ENCODE measurements at places on chromosomes 11 and 22. TPM values are rescaled to one million over a fixed set of nuclear protein-coding genes. Genes with fewer than 3 reads are reported as not detected.

DNA sequence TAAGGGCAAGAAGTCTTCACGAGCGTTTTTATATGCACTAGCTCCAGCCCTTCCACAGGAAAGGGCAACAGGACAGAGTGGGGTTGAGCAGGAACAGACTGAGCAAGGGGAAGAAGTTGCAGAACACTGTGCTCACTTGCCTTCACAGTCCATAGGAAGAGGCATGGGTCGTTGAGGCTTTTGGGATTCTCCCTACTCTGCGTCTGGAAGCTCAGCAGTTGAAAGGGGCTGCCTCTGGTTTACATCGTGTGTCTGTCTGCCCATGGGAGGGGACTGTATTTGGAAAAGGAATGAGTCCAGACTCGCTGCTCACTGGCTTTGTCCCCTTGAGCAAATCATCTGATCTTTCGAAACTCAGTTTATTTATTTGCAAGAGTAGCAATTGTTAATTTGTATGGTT is 1.1 kb upstream of the PDGFD start:
- no peak for DNase-seq

The SLC22A6 gene
- not detected for total RNA-seq

GRCh38 chr11:95239871-95240649 is 9.1 kb upstream of the SESN3 start:
- no peak for DNase-seq

- DNase-seq, result no peak
Observed at GRCh38 chr11:125977333-125977732, 31.5 kb downstream of the VSIG10L2 start.

GRCh38 chr22:45971408-45972028 is 5.4 kb downstream of the WNT7B start:
- no peak for DNase-seq

DNA sequence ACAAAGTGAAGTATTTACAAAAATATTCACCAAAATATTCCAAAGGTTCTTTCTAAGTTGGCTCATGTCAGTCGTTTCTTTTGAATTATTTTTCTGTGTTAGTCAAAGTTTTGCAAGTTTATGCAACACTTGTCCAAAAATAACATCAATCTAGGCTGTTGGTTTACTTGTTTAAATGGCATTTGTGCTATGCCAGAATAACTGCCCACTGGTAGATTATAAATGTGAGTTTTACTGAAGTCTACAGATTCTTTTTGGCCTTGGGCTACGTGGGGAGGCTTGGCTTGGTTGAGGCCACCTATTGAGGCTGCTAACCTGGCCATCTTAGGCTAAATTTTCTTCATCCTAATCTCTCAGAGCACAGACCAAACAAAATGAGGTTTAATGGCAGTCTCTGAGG is 1091.9 kb upstream of the RAG2 start:
- no peak for DNase-seq

DNA sequence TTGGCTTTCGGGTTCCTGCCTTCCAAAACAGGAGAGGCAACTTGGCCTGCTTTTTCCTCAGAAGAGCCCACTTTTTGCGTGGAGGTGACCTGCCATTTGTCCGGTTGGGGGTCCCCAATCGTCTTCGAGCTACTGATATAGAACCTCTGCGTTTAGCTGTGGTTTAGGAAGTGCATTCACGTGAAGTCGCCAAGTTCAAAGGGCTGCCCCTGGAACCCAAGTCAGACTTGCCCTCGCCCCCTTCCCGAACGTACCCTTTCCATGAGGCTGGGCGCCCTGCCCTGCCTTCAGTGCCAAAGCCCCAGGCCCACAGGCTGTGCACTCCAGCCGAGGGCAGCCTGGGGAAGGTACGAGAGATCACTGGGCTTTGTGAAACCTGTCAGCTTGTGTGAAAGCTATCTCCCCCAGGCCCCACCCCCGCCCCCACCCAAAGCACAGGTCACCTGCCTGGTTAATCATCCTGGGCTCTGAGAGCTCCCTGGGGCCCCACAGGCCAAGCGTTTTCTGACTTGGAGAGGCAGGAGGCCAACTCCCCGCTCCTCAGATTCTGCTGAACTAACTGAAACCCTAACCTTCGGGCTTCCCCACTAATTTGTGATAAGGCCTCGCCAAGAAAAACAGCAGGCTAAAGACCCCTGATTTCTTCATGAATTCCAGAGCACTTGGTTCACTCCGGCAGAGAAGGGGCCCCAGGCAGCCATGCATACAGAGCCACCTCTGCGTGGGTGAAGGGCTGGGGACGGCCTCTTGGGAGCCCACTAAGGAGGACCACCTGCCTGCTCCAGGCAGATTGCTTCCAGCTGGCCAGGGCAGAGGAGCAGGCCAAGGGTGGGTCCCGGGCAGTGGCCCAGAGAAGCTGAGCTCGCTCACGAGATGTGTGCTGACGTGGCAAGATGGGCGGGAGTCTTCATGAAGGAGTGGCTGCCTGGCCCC is 25.8 kb upstream of the KCNQ1OT1 start:
- DNase-seq, result peak; percentile 90

- DNase-seq, result peak; percentile 95
Observed at GRCh38 chr22:49971232-49972162, 10.9 kb downstream of the PIM3 start.

The ACR gene
- total RNA-seq, result 0.65 TPM

DNA sequence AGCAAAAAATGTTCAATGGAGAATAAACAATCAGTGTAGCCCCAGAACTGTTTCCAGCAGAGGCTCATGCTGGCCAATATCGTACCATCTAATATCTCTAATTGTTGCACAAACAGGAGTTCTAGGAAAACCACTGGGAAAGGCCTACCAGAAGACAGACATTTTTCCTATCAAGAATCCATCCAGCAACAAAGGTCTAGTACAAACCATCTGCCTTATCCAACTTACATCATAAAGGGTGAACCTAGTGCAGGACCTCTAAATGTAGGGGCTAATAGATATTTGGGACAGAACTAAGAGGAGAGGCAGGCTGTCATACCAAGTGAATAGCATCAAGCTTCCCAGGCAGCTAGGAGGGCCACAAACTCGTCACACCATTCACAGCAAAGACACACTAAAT is 18.7 kb downstream of the PAX6 start:
- DNase-seq, result no peak

DNA sequence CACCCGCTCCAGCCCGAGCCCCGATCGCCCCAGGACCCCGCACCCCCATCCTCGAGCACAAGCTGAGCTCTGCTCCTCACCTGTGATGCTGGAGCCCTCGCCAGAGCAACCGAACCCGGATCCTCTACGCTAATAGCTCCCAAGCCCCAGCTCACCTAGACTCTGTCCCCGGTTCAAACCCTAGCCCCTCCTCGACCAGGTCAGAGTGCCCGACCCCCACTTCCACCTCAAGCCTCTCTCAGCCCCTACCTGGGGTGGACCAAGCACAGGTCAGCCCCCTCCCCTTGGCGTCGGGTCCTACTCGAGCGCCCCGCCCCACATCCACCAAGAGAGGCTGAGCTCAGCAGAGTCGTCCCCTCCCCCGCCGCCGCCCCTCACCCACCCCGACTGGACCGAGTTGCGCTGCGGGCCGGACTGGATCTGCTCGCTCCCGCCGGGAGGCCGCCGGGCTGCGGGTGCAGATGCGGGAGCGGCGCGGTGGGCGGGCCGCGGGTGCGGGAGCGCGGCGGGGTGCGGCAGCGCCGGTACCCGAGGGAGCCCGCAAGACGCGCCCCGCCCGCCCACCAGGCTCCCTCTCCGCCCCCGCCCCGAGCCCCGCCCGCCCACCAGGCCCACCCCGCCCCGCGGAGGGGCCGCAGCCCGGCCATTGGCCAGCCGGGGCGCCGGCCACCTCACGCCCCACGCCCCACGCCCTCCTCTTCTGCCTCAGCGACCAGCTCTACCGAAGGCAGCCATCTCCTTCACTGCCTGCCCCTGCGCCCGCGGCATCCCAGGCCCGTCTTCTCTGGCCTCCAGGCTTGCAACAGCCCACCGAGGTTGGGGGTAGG is 577 bp upstream of the DKK3 start:
- no peak for DNase-seq

DNA sequence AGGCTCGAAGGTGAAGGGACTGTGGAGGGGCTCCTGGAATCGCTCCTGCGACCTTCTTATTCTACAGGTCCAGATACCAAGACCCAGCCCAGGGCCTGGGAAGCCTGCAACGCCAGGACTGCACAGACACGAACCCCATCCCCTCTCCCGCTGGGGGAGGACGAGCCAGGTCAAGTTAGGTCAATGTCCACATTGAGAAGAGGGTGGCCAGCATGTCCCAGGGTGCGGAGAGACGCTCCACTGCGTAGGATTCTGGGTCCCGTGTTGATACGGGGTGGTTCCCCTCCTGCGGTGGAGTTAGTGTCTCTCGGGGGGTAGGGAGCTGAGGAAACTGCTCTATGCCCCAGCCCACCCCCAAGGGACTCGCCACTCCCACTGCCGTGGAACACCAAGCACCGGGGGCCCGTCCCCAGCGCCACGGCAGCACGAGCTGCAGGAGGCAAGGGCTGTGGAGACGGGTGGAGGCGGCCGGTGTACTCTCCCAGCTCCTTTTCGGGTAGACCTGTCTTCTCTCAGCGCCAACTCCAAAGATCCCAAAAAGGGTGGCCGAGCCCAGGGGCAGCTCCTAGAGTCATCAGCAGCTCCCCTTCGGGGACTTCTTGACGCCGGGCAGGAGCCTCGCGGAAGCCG is 1.6 kb downstream of the GSC2 start:
- DNase-seq, result no peak

- no peak for DNase-seq
Observed at GRCh38 chr11:11710556-11710955, 88.8 kb upstream of the GALNT18 start.

- DNase-seq, result no peak
Observed at GRCh38 chr11:31236143-31236542, 133.4 kb downstream of the DCDC1 start.

- no peak for DNase-seq
Observed at GRCh38 chr11:64890522-64890939, 12.1 kb upstream of the EHD1 start.

DNA sequence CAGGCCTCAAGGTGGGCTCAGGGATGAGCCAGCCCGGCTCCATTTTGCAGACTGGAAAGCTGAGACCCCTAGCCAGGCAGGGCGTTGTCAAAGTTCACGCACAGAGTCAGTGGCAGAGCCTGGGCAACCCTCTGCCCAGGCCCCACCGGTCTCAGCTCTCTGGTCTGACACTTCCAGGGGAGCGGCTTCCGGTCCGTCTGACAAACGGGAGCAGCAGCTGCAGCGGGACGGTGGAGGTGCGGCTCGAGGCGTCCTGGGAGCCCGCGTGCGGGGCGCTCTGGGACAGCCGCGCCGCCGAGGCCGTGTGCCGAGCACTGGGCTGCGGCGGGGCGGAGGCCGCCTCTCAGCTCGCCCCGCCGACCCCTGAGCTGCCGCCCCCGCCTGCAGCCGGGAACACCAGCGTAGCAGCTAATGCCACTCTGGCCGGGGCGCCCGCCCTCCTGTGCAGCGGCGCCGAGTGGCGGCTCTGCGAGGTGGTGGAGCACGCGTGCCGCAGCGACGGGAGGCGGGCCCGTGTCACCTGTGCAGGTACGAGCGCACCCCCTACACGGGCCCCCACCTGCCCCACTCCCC is 36.0 kb downstream of the CD6 start:
- DNase-seq, result peak; percentile 79

DNA sequence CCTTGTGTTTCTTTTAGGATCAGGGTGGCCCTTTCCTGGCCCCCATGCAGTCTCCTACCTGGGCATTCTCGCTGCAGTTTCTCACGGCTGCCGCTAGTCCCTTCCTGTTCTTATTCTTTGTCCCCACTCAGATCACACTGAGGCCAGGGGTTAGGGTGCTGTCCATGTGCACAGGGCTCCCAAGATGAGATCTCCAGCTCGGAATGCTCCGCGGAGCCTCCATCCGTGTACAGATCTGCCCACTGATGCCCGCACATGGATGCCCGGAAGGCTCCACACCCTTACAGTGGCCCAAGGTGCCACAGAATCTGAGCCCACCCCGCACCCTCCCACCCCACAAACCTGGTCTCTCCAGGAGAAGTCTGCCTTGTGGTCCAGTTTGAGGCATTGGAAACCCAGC is 457.3 kb downstream of the TBC1D22A start:
- DNase-seq, result peak; percentile 51

- no peak for DNase-seq
Observed at GRCh38 chr11:121281698-121282097, 10.9 kb upstream of the SC5D start.

The MPPED1 gene
- total RNA-seq, result not detected

The LYVE1 gene
- 292 TPM for total RNA-seq

DNA sequence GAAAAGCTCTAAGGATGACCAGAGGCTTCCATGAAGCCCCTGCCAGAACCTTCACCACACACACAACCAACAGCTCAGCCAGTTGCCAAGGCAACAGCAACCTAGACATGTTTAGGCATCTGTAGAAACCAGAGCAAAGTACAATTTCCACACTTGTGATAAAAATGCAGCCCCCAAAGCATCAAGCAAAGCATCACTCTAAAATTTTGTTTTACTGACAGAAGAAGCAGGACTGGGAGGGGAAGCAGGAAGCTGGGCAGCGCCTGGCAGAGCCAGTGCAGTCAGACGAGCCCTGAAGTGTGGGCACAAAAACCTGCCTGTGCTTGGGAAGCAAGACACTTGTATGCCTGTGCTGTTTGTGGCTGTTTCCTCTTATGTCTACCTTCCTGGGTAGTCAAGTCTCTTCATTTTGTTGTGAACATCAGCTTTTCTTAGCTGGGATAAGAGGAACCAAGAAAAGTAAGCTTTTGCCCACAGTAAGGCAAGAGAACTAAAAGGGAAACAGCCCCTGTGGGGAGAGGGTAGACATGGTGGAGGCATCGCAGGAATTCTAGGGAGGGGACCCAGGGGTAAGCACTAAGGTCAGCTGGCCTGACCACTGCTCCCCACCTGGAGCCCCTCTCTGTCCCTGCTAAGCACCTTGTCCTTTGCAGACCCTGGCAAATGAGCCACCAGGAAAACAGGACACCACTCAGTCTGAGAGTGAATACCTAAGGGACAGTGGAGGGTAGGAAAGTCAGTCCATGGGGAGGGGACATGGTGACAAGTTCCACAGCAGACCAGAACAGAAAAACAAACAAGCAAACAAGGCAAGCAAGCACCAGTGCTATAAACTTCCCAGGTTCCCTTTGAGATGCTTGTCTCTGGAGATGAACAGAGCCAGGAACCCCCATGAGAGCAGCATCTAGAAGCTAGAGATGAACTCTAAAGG is 13.4 kb downstream of the PACSIN2 start:
- peak; percentile 69 for DNase-seq

DNA sequence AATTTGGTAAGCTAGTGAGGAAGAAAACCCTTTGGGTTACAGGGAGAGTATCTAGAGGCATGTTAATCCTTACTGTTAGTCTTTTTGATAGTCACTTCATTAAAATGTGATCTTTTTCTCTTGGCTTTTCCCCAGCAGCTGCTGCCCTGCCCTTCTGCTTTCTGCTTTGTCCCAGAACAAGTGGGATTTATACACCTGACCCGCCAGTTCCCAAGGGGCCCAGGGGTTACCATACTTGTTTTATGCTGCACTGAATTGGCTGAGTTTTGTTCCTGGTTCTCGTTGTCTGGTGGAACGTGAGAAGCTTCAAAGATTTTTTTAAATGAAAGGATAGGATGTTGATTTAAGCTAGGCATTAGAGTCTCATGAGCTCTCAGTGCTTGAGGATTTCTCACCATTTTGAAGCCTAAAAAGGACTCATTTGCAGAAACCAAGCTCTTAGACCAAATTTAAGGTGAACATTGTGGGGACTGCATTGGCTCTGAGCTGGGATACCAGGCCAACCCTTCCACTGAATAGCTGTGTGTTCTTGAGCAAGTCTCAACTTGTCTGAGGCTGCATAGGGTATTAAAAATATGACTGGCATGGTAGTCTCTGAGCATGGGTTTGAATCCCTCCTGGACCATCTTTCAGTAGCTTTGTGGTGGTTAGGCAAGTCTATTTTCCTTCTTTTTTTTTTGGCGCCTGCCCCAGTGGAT is 6.6 kb downstream of the LIMK2 start:
- no peak for DNase-seq

- peak; percentile 43 for DNase-seq
Observed at GRCh38 chr22:47034905-47035419, 272.5 kb downstream of the TBC1D22A start.

The TEX12 gene
- 1.4 TPM for total RNA-seq

- DNase-seq, result no peak
Observed at GRCh38 chr11:94786264-94787126, 18.3 kb downstream of the AMOTL1 start.
